Calu3 (cell line): ENCODE measurements at places on chromosomes 16 and 17.

GRCh38 chr16:86567701-86568581, 1.3 kb downstream of the FOXC2 start:
- DNase-seq: peak; percentile 79

DNA sequence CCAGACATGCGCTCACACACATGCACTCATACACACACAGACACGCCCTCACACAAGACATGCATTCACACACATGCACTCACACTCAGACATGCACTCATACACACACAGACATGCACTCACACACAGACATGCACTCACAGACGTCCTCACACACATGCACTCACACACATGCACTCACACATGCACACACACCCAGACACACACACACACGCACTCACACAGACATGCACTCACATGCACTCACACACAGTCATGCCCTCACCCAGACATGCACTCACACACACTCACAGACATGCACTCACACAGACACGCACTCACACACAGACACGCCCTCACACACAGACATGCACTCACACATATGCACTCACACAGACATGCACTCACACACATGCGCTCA, 2.1 kb upstream of the ZNF469 start:
- DNase-seq: no peak

GRCh38 chr17:49602783-49603182, 27.1 kb downstream of the NXPH3 start:
- DNase-seq: no peak

- DNase-seq: no peak
These were observed 13.7 kb downstream of the ZNRF1 start for GRCh38 chr16:75012380-75013081.

DNA sequence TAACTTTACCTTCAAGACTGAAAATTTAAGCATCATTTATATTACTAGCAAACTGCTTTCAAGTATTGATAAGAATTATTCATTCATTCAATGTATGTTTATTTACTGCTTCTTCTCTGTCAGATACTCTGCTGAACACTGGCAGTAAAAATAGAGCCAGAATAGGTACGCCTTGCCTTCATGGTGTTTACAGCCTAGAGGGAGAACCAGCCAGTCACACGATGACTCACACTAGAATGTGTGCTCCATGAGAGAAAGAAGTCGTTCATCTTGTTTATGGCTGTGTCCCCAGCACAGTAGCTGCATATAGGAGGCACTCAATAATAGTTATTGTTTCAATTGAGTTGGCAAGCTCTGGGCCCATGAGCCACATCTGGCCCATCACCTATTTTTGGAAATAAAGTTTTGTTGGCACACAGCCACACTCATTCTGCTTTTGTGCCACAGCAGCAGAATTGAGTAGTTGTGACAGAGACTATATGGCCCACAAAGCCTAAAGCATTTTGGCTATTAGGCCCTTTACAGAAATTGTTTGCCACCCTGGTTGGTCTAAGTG, 84.2 kb downstream of the TMC6 start:
- no peak for DNase-seq

GRCh38 chr17:15238057-15238456, 27.1 kb downstream of the PMP22 start:
- no peak for DNase-seq

DNA sequence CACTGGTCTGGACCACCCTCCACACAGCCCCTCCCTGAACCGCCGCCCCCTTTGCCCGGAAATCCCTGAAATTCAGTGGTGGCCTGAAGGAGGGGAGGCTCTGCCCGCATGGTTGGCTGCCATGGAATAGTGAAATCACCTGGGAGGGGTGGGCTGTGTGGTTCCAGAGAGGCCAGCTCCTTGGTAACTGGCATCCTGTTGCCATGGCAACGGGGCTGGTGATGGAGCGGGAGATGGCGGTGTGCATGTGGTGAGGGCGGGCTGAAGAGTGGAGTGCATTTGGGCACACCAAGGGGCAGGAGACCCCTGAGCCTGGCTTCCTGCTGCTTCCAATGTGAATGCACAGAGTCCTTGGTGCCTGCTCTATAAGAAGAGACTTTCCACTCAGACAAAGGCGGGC, 2.4 kb downstream of the EFNB3 start:
- DNase-seq: no peak

GRCh38 chr17:66929591-66929990, 34.9 kb upstream of the CACNG4 start:
- no peak for DNase-seq

DNA sequence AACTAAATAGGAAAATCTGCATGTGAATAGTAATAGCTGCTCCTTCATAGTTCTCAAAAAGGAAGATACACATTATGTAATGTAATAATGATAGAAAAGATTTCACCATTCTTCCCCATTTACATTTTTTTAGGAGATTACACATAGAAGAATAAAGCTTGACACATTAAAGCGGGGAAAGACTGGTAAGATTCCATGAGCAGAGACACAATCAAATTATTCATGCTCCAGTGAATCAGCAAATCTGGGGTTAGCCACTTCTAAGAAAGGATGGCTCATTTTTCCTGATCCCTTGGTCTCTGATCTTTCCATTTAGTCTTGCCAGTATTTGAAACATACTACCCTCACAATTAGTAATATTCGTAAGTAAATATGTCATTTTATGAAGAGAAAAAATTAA, 81.9 kb downstream of the CA4 start:
- no peak for DNase-seq

GRCh38 chr17:69722518-69722917, 308.0 kb downstream of the MAP2K6 start:
- no peak for DNase-seq

DNA sequence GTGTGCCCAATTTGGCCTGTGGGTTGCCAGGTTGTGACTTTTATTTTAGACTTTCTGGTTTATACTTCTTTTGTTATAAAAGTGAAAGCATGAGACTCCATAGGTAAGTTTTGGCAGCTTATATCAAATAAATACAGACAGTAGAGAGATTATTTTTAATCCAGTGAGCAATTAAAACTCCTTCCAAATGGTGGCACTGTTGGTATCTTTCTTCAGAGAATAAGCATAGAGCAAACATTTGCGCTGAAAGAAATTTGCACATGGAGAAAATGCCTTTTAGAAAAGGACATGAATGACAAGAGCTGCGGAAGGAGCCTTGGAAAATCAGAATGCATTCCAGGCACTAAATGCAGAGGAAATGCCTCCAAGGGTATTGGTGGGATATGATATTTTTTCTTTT, 46.1 kb upstream of the DNAJA2 start:
- DNase-seq: no peak

GRCh38 chr17:19652595-19652994, 4.0 kb downstream of the ALDH3A2 start:
- DNase-seq: no peak

DNA sequence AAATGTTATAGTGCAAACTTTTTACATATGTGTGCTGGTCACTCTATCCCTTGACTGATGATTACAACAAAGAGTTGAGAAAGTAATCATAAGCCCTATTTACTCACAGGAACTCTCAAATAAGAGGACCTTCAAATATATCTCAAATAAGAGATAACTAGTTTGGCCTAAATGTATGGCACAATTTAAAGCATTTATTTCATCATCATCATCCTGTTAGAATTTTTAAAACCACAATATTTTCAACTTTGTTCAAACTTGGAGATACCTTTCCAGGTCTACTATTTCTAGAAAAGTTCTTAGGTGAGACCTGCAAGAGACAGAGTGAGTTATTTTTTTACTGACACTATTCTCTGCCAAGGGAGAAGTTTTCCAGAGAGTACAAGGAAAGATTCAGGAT, 5.5 kb downstream of the CPPED1 start:
- no peak for DNase-seq

DNA sequence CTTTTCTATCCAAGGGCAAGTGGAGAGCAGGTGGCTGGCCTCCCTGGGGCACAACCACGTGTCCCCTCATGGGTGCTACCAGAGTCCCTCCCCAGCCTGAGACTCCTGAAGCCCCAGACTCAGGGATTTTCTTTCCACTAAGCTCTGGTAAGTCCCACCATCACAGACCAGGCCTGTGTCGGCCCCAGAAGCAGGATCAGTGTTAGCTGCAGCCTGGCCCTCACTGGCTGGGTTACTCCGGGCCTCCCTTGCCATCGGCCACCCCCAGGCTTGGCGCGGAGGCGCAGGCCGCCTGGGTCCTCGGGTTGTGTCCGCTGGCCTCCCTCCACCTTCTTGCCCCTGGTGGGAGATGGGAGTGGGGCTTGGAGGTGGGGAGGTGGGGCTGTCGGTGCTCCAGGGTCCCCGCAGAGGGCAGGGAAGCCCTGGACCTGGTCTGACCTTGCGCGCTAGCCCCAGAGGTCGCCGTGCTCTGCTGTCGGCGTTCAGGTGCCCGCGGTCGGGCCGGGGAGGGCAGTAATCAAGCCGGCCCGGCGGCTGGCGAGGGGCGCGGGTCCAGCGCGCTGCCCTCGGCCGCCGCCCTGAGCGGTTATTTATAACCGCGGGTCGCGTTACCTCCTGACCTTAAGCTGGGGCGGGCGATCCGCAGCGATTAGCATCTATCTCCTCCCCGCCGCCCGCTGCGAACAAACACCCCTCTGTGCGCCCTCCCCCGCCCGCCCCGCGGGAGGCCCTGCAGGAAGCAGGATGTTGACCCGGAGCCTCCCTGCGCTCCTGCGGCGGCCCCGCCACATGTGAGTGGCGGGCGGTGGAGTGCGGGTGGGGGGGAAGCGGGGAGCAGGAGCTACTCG, 78.1 kb upstream of the TOB1 start:
- peak; percentile 94 for DNase-seq
